Stomach (tissue), 19 donors: ENCODE measurements at places on chromosomes 1 and 21. TPM values are rescaled to one million over a fixed set of nuclear protein-coding genes. Genes with fewer than 3 reads are reported as not detected.
A peak's percentile ranks its signal among the peaks of the same experiment; 100 is the strongest.

The APCS gene
- not detected for total RNA-seq

The ZNF683 gene
- not detected for total RNA-seq

The VCAM1 gene
- 0.58 TPM for total RNA-seq

The RGS13 gene
- total RNA-seq = 1.4 TPM

The TMPRSS2 gene
- total RNA-seq = 102 TPM

- H3K4me3 ChIP-seq = no peak overlapping the region
- no peak overlapping the region for H3K27ac ChIP-seq
- no peaks in the 10 kb centered on the region for H3K4me1 ChIP-seq
- H3K27me3 ChIP-seq = no peaks in the 10 kb centered on the region
Observed at GRCh38 chr1:10969267-10969970, 43.0 kb upstream of the TARDBP start.

GRCh38 chr1:6086358-6086757 lies 40.7 kb downstream of the KCNAB2 start:
- H3K36me3 ChIP-seq = no peaks in the 10 kb centered on the region
- H3K27me3 ChIP-seq = no peaks in the 10 kb centered on the region
- no peak overlapping the region for H3K27ac ChIP-seq
- no peak for DNase-seq

GRCh38 chr1:204077979-204078696 lies 5.2 kb downstream of the SOX13 start:
- peaks cover 88% of the 10 kb centered on the region for H3K4me1 ChIP-seq
- no peaks in the 10 kb centered on the region for H3K36me3 ChIP-seq
- peak overlapping the region; percentile 3 for H3K4me3 ChIP-seq
- no peaks in the 10 kb centered on the region for H3K27me3 ChIP-seq
- DNase-seq = peak; percentile 85

DNA sequence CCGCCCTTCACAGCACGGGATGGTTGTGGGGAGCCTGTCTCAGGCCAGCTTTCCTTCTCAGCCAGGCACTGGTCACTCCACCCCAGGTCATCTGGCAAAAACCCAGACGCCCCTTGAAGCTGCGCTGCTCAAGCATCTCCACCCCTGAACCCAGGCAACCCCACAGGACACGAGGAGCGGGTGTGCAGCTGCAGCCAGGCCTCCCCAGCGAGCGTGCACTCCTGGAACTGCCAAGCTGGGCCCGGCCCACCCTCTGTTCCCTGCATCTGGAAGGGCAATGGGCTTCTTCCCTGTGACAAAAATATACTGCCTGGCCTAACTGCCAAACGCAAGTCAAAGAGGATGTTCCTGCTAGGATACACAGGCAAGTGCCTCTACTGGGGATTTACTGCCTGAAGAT lies 39.7 kb downstream of the SLC66A1 start:
- peaks cover 14% of the 10 kb centered on the region for H3K4me1 ChIP-seq
- peak overlapping the region; percentile 13 for H3K27ac ChIP-seq
- H3K4me3 ChIP-seq = no peak overlapping the region
- H3K36me3 ChIP-seq = peaks cover 81% of the 10 kb centered on the region
- no peaks in the 10 kb centered on the region for H3K27me3 ChIP-seq

DNA sequence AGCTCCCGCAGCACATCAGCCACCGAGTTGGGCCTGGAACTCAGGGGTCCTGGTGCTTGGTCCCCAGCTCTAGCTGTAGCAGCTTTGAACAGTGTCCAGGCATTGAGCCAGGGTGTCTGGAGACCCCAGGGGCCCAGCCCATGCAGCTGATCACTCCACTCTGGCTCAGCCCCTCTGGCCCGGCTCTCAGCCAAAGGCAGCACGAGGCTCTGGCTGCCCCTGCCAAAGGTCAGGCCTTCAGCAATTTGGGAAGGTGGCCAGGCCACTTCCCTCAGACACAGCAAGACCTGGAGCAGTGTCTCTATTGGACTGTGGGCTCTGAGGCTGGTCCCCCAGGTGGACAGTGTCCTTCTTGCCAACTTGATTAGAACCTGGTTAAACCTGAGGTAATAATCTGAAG lies 34.4 kb upstream of the RNF19B start:
- H3K4me1 ChIP-seq = peaks cover 29% of the 10 kb centered on the region
- H3K27me3 ChIP-seq = no peaks in the 10 kb centered on the region
- no peak overlapping the region for H3K4me3 ChIP-seq
- H3K27ac ChIP-seq = no peak overlapping the region
- DNase-seq = no peak

- H3K27me3 ChIP-seq = peaks cover 79% of the 10 kb centered on the region
- no peak for DNase-seq
- no peaks in the 10 kb centered on the region for H3K4me1 ChIP-seq
- no peak overlapping the region for H3K27ac ChIP-seq
Observed at GRCh38 chr1:34879230-34879629, 19.7 kb upstream of the SMIM12 start.

- no peaks in the 10 kb centered on the region for H3K27me3 ChIP-seq
- no peaks in the 10 kb centered on the region for H3K36me3 ChIP-seq
- peaks cover 100% of the 10 kb centered on the region for H3K4me1 ChIP-seq
- H3K27ac ChIP-seq = no peak overlapping the region
- peak; percentile 51 for DNase-seq
- no peak overlapping the region for H3K4me3 ChIP-seq
Observed at GRCh38 chr1:226660410-226661182, 78.5 kb downstream of the ITPKB start.
